ENCODE measurements at places on chromosomes 6 and 20. TPM values are rescaled to one million over a fixed set of nuclear protein-coding genes. Genes with fewer than 3 reads are reported as not detected.

DNA sequence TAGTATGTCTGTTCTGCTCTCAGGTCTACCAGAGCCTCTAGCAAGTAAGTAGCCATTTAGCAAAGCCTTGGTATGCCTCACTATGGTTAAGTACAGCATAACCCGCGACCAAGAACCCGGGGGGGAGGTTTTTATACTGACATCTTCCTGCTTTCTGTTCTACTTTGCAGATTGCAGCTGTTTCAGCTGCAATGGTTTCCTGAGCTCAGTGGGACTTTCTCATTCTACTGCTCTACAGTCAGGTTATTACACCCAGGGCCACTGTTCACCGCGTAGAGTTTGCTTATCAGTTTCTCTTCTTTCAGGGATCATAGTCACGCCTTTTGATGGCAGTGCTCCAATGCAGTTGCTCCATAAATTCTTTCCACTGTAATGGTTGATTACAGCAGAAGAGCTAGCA lies 631.3 kb downstream of the TFAP2A start:
- no peak for DNase-seq

GRCh38 chr20:38957235-38957876 lies 4.8 kb upstream of the DHX35 start:
- no peak for DNase-seq

TFAP2C gene
- 1.2 TPM for total RNA-seq

GRCh38 chr6:138514860-138515540 lies 15.7 kb upstream of the NHSL1 start:
- DNase-seq, result no peak

DNA sequence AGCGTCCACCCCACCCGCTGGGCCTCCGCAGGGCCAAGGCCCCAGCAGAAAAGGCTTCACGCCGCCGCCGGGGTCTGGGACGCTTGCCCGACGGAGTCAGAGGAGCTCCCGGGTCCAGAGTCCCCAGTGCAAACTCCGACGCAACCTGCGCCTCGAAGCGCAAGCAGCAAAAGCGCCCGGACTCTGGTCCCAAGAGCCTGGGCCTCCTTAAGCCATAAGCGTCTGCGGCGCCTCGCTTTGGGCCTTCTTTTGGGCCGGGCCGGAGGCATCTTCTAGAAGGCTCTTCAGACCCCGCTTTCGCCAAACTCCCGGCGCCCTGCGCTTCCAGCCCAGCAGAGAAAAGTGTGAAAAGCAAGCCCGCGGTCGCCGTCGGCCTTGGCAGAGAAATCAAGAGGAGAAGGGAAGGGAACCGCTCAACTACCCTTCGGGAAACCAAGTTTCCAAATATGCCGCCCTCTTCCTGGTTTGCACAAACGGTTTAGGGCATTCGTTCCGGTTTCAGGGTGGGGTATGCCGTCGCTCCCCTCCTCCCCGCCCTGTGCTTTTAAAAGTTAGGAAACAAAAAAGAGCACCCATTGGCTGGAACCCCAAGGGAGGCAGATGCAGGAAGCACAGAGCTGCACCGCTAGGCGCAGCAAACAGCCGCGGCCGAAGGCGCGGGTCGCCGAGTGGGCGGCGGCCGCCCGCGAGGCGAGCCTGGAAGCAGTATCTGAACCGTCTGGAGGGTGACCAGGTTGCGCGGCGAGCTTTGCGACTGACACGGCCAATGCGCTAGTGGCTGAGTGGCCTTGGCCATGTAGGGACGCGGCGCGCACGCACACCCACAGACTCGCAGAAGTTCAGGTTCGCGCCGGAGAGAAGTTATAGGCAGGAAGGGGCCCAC lies 1.2 kb downstream of the TBX18 start:
- DNase-seq, result peak; percentile 27

DNA sequence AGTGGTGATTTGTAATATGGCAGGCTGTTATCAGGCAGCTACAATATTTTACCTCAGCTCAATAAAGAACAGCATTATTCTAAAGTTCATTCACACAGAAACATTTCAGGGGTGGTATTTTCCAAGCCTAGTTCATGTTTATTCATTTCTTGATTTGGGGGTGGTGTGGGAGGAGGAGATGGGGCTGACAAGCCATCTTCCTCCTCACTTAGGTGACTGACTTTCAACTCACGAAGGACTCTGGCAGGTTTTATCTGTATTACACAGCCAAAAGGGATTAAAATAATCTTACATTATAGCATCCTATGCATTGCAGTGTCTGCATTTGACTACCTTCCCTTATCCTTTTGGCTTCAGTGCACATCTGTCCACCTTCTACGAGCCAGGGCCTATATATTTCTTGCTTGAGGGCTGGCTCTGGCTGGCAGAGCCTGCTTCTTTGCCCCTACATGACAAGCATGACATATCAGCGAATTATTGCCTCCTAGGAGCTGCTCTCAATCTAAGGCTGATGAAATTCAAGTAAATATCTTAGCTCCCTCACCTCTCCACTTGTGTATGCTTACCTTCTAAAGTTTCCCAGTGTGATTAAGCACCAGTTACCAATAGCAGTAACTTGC lies 20.0 kb downstream of the KHDRBS2 start:
- no peak for DNase-seq

GRCh38 chr6:34598712-34599111 lies 42.6 kb upstream of the SPDEF start:
- DNase-seq, result no peak

- DNase-seq, result no peak
Measured at GRCh38 chr6:169161572-169162167, 92.0 kb downstream of the THBS2 start.

DNA sequence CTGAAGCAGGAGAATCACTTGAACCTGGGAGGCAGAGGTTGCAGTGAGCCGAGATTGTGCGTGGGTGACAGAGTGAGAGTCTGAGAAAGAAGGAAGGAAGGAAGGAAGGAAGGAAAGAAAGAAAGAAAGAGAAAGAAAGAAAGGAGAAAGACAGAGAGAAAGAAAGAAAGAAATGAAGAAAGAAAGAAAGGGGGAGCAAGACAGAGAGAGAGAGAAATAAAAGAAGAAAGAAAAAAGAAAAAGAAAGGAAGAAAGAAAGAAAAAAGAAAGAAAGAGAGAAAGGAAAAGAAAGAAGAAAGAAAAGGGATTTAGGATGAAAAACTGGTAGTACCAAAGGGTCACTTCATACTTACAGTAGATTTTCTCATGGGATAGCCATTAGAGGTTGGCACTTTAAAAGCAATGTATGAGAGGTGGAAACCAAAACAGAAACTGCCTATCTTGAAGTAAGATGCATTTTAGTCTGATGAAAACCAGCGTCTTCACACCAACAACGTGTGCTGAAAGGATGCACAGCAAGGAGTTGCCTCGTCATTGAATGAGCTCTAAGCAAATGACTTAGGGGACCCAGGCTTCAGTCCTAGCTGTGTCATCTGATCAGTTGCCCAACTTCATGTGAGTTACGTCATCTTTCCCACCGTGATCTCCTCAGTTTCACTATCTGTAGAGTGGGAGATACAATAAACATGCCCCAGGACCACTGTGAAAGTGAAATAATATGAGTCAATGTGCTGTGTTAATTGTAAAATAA lies 133.9 kb upstream of the NEDD9 start:
- no peak for DNase-seq

- no peak for DNase-seq
Measured at GRCh38 chr6:120410586-120410985, 923.7 kb downstream of the TBC1D32 start.

GSTA3 gene
- not detected for total RNA-seq

All from ovary (tissue), 10 donors.